ENCODE measurements at places on chromosomes 5 and 9.

GRCh38 chr5:170145462-170145861, 39.8 kb downstream of the FOXI1 start:
- no peak for DNase-seq

DNA sequence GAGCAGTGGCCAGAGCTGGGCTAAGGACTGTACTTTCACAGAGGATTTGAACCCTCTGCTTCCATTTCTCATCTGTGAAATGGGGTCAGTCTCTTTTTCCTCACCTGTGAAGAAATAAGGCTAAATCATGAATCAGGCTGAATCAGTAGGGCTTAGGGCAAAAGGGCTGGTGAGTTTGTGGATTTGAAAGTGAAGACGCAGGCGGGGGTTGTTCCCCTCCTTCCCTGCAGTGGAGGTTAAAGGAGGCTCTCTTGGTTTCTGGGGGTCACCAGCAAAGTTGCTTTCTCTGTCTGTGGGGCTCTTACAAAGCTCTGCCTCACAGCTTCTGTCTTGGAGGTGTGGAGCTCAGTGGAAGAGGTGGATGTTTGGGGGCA, 17.6 kb upstream of the NDST1 start:
- no peak for DNase-seq

DNA sequence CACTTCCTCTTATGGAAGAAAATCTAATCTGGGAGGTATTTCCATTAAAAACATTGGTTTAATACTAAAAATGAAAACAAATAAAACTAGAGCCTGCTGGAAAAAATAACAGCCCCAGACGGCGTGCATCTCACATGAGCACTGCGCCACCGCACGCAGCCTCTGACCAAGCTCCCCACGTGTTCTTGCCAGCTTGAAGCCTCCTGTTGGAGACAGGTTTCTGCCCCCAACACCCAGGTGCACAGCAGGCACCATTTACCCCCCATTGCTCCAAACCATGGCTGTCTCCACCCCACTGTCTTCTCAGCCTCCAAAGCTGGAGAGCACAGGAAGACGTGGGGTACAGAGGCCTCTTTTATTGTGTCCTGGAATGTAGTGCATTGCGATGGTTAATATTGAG, 10.7 kb upstream of the COL5A1 start:
- DNase-seq: no peak

- no peak for DNase-seq
Observed at GRCh38 chr9:105975886-105976645, 281.7 kb downstream of the TMEM38B start.

Measured in AG04450 (cell line).